ENCODE measurements at places on chromosomes 5 and 9.

GRCh38 chr5:163260471-163260870 is 176.9 kb upstream of the CCNG1 start:
- DNase-seq, result no peak

- DNase-seq, result no peak
Measured at GRCh38 chr9:134390947-134391318, 64.7 kb downstream of the RXRA start.

DNA sequence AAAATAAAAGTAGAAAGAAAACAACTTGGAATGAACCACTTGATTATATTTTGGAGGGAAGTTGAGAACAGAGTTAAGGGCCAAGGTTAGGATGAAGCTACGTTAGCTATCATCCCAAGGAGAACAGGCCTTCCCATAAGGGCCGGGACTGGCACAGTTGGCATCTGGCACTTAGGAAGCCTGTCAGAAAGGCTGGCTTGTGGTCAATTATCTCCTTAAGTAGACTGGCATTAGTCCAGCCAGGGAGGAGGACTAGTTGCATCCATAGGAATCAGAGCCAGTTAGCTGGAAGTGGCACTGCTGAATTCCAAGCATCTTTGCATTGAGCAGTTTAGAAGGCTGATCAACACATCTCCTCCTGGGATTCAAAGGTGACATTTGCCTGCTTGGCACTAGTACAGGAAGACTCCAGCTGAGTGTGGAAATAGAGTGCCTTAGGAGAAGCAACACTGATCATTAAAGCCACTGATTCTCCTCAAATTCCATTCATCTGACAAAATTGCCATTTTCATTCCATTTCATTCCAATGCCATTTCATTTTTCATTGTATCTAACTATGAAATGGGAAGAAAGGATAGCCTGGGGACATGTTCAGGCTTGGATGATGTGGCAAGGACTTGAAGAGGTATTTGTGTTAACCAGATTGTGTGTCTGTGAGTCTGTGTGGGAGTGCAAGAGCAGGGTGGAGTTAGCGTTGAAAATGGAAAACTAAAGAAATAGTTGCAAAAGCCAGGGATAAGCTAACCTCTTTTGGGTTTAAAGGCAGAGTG is 5.5 kb downstream of the FOXB2 start:
- DNase-seq, result peak; percentile 34

DNA sequence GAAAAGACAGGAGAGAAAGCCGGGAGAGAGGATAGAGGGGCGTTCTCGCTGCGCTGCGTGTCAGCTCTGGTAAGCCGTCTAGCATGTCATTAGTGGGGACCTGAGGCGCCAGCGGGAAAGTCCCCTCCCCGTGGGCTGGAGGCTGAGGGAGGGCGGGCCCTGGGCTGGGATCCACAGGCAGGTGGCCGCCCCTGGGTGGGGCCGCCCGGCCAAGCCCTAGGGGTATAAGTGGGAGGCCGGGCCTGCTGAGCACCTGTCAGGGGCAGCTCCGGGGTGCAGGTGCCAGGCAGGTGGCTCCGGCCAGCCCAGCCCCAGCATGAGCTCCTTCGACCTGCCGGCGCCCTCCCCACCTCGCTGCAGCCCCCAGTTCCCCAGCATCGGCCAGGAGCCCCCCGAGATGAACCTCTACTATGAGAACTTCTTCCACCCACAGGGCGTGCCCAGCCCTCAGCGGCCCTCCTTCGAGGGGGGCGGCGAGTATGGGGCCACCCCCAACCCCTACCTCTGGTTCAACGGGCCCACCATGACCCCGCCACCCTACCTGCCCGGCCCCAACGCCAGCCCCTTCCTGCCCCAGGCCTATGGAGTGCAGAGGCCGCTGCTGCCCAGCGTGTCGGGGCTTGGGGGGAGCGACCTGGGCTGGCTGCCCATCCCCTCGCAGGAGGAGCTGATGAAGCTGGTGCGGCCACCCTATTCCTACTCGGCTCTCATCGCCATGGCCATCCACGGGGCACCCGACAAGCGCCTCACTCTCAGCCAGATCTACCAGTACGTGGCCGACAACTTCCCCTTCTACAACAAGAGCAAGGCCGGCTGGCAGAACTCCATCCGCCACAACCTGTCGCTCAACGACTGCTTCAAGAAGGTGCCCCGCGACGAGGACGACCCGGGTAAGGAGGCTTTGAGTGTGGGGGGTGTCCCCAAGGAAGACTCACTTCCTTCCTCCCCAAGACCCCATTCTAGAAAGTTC is at the start of gene FOXI1:
TSS of gene FOXI1 (plus strand) at position 256 of the 970 bp plus-strand sequence. CDS start at position 317, 61 bp downstream.
- DNase-seq, result peak; percentile 5

GRCh38 chr5:177491429-177491945 is 5.9 kb downstream of the PDLIM7 start:
- DNase-seq, result peak; percentile 57

GRCh38 chr9:123929870-123930831 is at the start of gene DENND1A:
TSS of gene DENND1A (minus strand) at chr9:123930126. CDS start at chr9:123929905, 221 bp downstream.
- peak; percentile 86 for DNase-seq

DNA sequence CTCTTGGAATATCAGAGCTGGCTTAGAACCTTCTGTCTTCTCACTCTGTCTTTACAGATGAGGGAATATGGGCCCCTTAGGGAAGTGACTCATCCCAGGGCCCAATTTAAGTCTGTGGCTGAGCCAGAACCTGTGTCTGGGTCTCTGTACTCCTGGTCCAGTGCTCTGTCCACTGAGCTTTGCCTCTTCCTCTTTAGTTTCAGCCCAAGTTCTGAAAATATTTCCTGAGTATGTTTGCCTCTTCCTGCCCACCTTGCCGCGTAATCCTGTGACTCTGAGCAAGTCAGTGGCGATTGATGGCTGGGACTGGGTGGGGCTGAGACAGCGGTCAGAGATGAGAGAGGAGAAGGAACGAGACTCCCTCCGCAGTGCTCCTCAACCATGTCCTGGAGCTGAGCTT is 7.8 kb downstream of the IER5L start:
- DNase-seq, result peak; percentile 78

GRCh38 chr9:81633952-81634854 is 55.1 kb downstream of the TLE1 start:
- no peak for DNase-seq

All from epithelial cell of esophagus (primary cell).